ENCODE measurements at places on chromosomes 7 and 10.

DNA sequence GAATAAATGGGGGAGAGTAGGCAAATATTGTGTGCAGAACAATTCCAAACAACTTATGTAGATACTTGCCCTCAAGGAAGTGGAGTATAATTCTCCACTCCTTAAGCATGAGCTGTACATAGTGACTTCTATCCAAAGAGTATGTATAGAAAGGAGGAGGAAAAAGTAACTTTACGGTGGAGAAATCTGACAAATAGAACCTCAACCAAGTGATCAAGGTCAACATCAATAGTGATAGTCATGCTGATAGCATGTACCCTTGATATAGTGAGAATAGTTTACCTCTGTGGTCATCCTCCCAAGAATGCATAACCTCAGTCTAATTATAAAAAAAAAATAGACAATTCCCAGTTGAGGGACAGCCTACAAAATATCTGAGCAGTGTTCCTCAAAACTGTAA is 89.1 kb upstream of the NANOS1 start:
- DNase-seq: no peak

- no peak for DNase-seq
These were observed 308.3 kb upstream of the KAT6B start for GRCh38 chr10:74518061-74518460.

DNA sequence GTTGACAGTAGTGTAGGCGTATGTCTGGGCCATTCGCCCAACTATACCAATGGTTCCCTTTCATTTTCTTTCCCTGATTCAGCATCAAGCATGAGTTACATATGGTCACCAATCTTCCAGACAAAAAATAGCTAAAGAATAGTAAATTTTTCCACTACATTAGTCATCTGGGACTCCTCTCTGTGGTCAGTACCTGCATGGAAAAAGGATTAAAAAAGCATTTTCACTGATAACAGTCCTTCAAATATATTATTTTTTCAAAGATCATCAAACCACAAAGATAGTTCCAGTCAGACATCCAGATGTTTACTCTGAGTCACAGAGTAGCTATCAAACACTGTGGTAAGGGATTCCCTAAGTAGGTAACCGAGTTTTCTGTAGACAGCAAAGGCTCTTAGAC is 302.6 kb upstream of the SEMA3D start:
- DNase-seq: no peak

DNA sequence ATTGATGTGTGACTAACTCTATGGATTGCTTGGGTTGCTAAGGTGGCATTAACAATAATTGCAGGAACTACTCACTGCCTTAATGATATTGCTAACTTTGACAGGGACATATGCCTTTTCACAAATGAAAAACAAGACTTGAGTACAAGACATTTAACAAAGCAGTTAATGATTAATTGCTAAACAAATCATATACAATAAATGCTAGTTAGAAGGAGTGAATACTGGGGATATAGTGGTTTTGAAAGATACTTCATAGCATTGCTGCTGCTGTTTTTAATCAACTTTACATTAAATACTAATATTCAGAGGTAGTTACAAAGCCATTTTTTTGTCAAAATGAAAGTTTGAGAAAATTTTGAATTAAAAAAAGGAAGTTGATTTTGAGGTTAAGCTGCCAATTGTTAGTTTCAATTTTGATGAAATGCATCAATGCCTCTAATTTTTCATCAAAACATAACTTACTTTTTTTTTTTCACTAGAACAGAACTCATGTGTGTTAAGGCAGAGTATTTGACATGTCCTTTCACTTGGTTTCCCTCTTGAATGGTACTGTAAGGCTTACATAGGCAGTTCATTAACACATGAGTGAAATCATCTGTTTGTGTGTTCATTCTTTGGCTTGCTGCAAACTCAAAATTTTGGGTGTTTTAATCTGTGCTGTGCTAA is 106.2 kb upstream of the SEMA3D start:
- DNase-seq: no peak

DNA sequence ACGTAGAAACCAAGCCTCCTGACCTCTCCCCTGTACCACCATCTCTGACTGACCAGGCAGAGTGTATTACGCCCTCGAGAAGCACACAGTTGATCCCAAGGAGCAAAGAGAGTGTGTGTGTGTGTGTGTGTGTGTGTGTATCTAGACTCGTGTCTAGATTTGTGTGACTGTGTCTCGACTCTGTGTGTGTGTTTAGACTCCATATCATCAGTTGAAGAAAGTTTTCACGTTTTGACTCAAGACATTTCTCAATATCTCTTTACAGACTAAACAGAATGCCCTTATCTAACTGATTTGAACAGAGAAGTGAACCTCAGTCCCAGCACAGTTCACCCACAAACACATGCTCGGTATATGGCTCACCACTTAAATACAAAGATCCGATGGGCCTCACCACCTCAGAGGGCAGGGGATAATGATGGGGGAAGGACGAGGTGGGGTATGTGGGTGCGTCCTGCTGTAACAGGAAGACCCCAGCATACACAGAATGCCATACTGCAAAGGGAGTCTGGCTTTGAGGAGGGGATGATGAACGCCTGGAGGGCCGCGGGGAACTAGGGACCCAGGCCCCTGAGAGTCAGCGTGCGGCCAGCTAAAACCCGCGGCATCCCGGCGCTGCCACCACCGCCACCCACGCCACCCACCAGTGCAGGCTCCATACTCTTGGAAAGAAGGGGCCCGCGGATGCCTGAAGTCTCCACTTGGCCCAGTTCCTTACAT is 780 bp downstream of the ALDH18A1 start:
- DNase-seq: peak; percentile 45

DNA sequence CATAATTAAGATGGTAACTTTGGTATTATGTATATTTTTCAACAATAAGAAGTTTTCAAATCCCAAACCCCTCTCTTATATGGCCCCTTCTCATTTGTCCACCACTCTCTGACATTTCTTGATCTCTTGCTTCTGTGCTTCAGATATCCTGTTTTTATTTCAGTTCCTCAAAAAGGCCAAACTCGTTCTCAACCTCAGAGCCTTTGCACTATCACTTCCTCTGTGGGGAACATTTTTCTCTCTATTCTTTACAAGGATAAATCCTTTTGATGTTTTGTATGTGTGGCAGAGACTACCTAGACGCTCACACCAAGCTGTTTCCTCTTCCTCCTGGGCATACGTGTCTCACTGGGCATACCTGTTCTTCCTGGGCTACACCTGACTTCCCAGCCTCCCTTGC is 54.2 kb upstream of the FRMD4A start:
- DNase-seq: no peak

GRCh38 chr7:96287132-96287531 is 34.8 kb downstream of the SLC25A13 start:
- no peak for DNase-seq

DNA sequence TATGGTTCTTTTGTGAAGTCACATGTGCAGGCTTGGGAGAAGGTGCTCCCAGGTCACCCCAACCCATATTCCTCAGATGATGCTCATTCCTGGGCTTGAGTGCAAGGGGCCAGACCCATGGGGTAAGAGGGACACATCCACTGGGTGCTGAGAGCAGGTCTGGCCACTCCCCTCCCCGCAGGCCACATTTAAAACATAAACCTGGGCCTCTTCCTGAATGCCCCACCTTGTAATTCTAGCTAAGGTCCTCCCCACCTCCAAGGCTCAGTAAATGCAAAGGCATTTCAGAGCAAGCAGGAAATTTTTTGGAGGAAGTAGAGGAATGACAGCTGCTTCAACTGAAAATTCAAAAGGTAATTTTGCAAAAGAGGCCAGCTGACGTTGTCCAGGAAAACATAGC is 172.5 kb downstream of the ARHGAP21 start:
- no peak for DNase-seq

- DNase-seq: peak; percentile 93
These were observed 42.8 kb downstream of the FOXL3 start for GRCh38 chr7:332646-333392.

DNA sequence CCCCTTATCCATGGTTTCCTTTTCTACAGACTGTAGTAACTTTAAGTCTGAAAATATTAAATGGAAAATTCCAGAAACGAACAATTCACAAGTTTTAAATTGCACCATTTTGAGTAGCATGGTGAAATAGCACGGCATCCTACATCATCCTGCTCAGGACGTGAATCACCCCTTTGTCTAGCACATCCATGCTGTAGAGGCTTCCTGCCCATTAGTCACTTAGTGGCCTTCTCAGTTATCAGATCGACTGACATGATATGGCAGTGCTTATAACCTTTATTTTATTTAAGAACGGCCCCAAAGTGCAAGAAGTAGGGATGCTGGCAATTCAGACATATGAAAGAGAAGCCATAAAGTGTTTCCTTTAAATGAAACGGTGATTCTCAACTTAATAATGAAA is 82.7 kb downstream of the CPXM2 start:
- no peak for DNase-seq

DNA sequence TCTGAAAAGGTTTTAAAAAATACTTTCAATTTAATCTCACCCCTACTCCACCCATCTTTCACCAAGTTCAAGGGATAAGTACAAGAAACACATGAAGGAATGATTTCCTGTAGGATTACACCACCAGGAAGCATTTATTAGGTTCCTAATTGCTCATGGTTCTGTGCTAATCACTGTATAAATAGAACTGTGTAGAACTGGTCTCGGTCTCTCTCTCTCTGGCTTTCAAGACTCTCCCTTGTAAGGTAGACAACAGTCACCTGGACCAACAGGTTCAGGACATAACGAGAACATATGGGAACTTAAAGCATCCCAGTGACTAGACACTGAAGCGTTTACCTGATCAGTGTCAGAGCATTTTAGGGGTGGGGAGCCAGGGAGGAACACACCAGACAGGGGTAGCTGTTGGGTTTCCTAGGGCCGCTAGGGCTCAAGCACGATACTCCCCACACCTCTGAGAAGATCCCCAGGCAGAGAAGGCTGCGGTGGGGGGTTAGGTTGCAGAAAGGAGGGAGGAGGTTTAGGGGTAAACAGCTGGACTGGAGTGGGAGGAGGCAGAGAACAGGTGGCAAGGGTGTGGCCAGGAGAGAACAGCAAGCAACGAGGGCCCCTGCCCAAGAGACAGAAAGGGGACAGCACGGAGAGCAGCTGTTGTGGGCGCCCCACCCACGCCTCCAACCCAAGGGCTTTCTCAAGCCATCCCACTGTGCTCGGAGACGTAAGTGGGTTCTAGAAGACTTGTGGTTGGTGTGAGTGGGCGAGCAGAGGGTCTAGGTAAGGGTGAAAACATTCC is 52.5 kb upstream of the USP6NL start:
- DNase-seq: no peak

GRCh38 chr7:139036901-139037300 is 1.1 kb upstream of the ZC3HAV1L start:
- no peak for DNase-seq

- DNase-seq: no peak
These were observed 189.1 kb downstream of the DGKI start for GRCh38 chr7:137657476-137658189.

DNA sequence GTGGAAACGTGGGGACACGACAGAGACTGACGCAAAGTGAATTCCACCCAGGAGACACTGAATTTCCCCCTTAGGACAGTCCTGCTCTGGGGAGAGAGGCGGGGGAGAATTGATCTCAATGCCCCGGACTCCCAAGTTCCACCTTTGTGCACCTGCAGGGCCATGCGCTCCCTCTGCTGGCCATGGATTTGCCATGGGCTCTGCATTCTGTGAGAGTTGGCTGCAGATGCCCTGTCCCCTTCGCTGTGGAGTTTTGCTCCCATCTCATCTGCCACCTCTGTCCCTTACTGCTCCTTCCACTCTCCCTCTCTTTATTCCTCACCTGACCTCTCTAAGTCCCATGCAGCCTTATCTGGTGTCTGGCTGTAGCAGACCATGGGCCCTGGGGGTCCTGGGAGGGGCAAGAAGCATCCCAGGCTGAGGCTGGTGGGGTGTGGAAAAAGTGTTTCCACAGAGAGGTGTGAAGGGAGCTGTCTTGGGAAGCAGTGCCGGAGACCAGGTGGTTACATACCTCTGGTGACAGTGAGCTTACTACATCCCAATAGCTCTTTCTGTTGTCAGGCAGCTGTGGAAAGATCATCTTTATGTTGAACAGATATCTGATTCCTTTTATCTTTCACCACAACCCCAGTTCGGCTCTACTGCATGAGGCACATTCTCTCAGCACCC is 14.3 kb downstream of the GHRHR start:
- peak; percentile 86 for DNase-seq

DNA sequence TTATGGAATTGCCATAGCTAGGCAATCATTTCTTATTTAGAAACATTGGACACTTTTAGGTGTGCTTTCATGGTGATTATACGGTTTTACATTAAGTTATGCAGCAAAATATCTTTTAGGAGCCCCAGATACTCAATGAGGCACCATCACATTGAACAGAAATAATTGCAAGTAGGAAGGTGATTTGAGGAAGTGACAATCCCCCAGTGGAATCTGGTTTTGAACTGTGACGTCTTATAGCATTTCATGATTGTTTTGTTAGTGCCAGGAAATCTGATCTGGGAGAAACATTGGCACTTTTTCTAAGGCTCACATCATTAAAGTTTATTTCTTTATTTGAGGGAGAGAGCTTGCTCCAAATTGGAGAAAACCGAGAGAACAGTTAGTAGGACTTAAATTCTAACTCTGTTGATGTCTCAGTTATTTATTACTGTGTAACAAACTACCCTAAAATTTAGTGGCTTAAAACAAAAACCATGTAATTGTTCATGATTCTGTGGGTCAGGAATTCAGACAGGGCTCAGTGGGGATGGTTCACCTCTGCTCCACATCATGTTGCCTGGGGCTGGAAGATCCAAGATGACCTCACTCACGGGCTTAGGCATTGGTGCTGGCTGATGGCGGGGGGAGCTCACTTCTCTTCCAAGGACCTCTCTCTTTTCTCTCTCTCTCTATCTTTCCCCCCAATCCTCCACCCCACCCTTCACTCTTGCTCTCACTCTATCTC is 78.2 kb upstream of the STEAP1B start:
- DNase-seq: no peak

DNA sequence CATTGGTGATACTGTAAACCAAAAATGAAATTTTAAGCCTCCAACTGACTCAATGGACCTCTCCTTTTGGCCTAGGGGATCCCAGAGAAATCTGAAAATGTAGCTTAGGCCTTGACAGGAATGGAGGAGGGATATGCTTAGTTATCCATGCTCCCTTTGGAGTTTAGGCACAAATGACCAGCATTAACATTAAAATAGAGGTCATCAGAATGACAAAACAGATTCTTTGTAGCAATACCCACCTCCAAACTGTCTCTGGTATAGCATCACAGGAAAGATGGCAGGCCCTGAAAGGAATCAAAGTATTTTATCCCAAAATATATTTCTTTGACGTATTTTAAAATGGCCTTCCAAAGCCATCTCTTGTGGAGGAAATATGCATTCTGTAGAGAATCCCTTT is 39.1 kb upstream of the LRRN3 start:
- DNase-seq: peak; percentile 83

DNA sequence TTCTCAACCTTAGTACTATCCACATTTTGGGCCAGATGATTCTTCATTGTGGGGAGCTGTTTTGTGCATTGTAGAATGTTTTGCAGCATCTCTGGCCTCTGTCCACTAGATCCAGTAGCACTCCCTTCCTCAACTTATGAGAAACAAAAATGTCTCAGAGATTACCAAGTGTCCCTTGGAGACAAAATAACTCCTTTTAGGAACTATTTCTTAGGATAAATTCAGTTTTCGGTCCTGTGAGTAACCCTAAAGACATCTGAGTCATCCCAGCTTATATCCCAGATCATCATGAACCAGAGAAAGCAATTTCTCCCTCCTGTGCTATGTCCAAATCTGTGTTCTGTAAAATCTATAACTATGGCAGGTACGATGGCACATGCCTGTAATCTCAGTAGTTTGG is 266.6 kb upstream of the PHYHIPL start:
- DNase-seq: no peak

- DNase-seq: no peak
These were observed 56.3 kb upstream of the FAM3C start for GRCh38 chr7:121452389-121452788.
